ENCODE measurements at places on chromosomes 11 and 22.

- no peak for DNase-seq
These were observed 970 bp downstream of the CAT start for GRCh38 chr11:34439610-34440198.

DNA sequence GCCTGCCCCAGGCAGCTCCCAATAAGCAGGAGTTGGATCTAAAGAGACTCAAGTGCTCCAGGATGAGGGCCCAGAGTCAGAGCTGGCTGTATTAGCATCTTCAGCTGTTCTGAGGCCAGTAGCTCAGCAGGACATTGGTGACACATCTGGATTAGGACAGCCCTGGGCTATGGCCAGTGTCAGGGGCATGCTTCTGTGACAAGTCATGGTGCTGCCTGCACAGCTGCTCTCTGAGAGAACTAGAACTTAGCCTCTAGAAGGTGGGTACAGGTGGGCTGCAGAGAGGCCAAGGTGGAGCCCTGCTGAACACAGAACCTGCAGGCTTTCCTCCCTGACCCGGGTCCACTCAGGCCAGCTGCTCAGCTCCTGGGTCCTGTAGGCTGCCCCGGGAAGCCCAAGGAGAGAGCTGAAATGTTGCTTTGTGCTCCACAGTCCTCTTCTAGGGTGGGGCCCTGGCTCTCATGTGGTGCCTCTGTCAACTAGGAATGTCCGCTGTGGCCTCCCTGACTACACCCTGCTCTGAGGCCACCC is 426.9 kb downstream of the SOX6 start:
- no peak for DNase-seq

GRCh38 chr11:29159552-29160465 is 857.0 kb downstream of the KCNA4 start:
- DNase-seq = no peak

DNA sequence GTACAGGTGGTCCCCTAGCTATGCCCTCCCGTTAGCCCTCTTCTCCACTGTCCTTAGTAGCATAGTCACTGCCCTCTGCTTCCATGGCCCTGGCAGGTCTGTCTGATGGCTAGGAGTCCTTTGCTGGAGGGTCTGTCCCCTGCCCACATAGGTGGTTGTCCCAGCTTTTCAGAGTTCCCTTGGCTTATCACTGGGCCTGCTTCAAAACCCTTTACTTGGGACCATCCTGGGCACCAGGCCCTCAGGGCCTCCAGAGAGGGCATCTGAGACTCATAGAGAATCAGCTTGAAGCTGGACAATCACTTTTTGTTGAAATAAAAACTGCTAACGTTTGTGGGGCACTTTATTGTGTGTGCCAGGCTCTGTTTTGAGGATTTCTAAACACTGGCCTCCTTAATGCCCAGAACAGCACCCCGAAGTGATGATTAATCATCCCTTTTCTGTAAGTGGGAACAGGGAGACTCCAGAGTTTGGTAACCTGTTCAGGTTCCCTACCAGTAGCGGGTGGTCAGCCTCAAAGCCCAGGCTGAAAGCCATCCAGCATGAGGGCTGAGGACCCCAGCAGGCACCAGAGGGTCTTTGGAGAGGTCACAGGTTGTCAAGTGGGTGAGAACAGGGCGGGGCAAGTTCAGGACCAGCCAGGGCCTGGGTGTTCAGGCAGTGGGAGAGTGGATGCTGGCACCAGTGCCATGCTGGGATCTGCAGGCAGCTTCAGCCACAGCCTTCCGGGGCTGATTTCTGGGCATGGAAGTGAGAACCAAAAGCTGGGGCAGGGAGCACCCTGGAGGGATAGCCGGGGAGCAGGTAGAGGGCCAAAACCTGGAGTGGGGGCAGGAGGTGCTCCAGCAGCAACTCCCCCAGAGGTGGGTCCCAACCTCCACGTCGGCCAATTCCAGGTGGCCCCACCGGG is 495 bp upstream of the KCNK4 start:
- no peak for DNase-seq

GRCh38 chr11:115737875-115738274 is 233.7 kb upstream of the CADM1 start:
- DNase-seq = no peak

- DNase-seq = no peak
These were observed 64.7 kb downstream of the TSPAN18 start for GRCh38 chr11:44791316-44791925.

- no peak for DNase-seq
These were observed at the start of gene XKR3 for GRCh38 chr22:16824716-16825687. Gene XKR3 (minus strand): TSS chr22:16825411. CDS start chr22:16808073, 17,338 bp downstream.

- no peak for DNase-seq
These were observed 477 bp downstream of the DPAGT1 start for GRCh38 chr11:119100994-119101758.

DNA sequence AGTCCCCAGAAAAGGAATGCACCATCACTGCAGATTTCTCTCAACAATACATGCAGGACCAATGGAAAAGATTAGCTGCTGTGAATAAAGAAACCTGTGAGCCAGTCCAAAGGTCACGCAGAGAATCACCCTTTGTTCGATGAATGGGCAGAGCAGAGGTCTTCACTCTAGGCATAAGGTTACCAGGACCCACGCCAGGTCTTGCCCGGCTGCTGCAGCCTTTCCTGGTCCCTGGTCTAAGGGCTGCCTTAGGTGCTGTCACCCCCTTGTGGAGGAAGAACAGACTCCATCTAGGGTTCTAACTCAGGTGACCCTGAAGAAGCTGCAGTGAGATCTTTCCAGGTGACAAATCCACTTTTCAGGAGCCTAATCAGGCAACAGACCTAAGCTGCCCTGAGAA is 29.0 kb upstream of the NAP1L4 start:
- DNase-seq = peak; percentile 27

DNA sequence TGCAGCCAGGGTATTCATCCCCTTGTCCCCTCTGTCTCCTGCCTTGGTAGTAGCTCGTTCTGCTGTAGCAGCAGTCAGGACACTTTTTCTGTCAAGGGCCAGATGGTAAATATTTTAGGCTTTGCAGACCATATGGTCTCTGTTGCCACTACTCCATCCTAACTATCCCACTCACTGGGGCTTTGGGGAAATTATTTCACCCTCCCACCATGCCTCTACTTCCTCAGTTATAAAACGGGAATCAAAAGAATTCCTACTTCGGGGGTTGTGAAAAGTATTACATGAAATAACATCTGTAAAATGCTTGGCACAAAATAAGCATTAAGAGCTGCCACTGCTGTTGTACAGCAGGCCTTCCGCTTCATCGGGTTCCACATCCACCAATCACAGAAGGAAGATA is 89.9 kb upstream of the LDLRAD3 start:
- no peak for DNase-seq

GRCh38 chr22:31230155-31230870 is 18.2 kb downstream of the LIMK2 start:
- DNase-seq = no peak

DNA sequence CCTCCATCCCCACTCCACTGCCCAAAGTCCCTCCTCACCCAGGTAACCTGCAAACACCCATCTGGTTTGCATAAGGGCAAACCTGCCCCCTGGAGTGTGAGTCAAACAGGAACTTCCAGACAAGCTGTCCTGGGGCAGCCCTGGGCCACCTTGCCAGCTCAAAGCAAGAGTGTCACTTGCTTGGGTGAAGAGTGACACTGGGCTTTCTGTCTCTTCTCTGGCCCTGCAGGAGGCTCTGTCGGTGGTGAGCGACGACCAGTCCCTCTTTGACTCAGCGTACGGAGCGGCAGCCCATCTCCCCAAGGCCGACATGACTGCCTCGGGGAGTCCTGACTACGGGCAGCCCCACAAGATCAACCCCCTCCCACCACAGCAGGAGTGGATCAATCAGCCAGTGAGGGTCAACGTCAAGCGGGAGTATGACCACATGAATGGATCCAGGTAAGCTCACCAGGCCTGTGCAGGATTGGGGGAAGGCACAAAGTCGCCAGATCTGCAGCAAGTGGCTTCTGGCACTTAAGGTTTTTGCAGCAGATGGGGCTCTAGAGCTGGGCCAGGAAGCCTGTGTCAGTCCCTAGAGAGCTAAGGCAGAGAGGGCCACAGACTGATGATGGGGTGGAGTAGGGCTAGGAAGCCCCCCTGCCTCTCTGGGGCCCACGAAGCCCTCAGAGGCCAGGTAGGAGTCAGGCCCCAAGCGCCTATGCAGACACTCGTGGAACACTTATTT is 64.2 kb downstream of the FLI1 start:
- DNase-seq = no peak

DNA sequence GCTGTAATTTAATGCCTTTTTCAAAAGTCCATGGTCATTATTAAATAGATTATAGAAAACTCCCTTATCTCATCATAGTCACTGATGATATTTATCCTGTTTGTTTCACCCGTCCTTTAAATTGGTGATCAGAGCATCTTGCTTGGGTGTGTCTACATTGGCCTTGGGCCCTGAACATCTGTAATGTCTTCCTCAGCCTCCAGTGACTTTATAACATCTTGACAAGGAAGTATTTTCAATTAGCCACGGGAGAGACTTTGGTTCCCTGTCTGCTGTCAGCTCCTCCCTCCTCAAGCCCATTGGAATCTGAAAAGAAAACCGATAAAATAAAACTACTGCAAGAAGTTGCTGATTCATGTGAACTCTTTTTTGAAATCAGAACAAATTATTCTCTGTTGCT is 116.9 kb upstream of the TTC12 start:
- no peak for DNase-seq

- no peak for DNase-seq
These were observed 25.2 kb downstream of the LIF start for GRCh38 chr22:30221121-30221992.

DNA sequence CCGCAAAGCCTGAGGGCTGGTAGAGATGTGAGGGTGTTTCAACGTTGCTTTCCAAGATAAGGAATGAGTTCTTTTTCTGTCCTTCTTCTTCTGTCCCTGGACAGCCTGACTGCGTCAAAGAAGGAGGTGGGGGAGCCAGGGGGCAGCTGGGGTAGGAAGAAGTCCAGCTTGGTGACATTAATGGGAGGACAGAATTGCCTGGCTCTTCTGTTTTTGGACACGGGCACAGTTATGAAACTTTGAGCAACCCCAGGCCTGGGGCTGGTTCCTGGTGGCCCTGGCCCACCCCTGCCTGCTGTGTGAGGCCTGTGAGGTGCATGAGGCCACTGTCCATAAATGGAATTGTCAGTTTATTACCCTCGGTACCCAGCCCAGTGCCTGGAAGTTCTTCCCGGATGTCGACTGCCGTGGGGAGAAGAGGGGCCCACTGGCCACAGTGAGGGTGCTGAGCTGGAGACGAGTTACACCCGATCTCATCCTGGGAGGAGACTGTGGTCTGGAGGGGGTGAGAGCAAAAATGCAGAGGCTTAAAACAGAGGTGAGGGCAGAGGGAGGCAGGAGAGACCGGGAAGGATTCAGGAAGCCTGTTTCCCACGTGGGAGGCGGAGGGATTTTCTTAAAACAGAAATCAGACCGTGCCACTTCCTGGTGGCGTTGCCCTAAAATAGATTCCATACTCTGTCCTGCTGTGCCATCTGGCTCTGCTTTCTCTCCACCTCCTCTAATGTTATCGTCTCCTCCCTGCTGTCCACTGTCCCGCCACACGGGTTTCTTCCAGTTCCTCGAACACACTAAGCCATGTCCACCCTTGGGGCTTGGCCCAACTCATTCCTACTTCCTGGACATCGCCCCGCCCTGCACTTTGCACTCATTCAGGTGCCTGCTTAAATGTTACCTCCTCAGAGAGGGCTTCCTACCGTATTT is 59.7 kb upstream of the RASD2 start:
- DNase-seq = no peak

GRCh38 chr11:128187835-128188234 is 399.5 kb downstream of the ETS1 start:
- DNase-seq = no peak

DNA sequence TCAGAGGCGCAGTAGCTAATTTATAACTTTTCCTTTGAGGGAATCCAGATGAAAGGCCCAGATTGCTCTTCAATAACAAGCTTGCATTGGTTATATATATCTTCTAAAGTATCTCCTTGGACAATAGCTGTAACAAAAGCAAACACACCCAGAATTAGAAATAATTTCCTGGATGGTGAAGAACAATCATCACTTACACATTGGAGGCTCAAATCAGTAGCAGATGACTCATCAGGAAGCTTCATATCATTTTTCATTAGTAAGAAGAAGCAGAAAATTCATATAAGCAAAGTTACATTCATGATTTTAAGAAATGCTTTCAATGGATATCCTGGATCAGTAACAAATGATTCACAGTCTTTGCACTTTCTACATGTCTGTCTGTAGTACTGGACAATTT is 173.6 kb upstream of the CCDC90B start:
- no peak for DNase-seq

GRCh38 chr11:1130276-1131032 is 27.3 kb upstream of the MUC5AC start:
- no peak for DNase-seq

GRCh38 chr11:48270621-48271020 is 7.0 kb downstream of the OR4X1 start:
- no peak for DNase-seq

DNA sequence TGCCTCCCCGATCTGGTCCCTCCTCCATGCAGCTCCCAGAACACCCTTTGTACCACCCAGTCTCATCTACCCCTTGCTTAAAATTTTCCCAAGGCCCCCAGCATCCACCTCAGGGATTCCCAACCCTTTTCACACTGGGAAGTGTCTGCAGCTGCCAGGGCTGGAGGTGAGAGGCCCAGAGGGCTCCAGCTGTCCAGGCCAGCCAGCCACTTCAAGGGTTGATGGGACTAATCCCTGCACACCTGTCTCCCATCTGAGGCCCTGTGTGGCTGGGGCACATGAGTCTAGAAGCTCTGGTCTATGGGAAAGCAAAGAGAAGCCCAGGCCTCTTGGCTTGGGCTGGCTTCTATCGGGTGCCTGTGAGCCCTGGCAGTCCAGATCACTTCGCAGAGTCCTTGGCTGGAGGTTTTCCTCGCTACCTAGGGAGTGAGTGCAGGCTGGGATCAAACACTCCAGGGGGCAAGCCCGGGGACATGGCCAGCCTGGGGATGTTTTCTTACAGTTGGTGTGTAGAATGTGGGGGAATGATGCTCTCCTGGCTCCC is 41.1 kb upstream of the TPBGL start:
- no peak for DNase-seq

- no peak for DNase-seq
These were observed 4.9 kb downstream of the APOL3 start for GRCh38 chr22:36155702-36156101.

- DNase-seq = no peak
These were observed 642.7 kb upstream of the TENM4 start for GRCh38 chr11:80083531-80083951.

GRCh38 chr11:128302425-128303186 is 284.8 kb downstream of the ETS1 start:
- peak; percentile 34 for DNase-seq

DNA sequence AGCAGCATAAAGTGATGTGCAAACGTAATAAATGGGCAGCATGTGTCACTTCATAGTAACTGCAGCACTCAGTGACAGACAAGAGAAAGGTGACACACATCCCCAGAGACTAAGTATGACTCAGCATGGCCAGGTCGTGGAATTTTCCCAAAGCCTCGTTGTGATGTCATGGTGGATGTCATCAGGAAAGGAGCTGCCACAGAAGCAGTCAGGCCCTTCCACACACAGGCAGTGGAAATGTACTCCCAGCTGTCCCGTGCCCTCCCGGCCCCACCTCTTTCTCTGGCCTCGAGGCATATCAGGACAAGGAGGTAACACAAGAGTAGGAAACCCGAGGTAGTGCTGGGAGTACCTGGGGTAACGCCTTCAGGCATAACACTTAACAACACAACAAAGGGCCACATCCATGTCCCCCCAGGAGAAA is 8.1 kb downstream of the PC start:
- no peak for DNase-seq

All from T-helper 17 cell (primary cell).